GM10248 (cell line): ENCODE measurements at places on chromosomes 6 and 20.

DNA sequence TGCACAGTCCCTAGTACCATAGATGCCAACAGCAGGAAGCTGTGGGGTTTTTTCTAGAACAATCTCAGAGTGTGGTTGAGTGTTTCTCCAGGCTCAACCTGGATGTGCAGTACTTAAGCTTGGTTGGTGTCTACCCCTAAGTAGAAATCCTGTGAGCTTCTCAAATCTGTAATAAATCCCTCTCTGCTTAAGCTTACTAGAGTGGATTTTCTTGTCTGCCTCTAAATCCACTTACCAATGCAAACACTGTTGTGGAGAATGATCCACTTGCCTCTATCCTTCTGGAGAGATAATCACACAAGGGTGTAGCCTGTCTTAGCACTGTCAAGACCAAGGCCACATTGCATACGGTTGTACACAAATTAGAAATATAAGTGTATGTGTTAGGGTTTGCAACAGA lies 43.3 kb upstream of the CLIC5 start:
- no peak for DNase-seq

- DNase-seq: no peak
These were observed 941.4 kb upstream of the MAN1A1 start for GRCh38 chr6:120290964-120291363.

DNA sequence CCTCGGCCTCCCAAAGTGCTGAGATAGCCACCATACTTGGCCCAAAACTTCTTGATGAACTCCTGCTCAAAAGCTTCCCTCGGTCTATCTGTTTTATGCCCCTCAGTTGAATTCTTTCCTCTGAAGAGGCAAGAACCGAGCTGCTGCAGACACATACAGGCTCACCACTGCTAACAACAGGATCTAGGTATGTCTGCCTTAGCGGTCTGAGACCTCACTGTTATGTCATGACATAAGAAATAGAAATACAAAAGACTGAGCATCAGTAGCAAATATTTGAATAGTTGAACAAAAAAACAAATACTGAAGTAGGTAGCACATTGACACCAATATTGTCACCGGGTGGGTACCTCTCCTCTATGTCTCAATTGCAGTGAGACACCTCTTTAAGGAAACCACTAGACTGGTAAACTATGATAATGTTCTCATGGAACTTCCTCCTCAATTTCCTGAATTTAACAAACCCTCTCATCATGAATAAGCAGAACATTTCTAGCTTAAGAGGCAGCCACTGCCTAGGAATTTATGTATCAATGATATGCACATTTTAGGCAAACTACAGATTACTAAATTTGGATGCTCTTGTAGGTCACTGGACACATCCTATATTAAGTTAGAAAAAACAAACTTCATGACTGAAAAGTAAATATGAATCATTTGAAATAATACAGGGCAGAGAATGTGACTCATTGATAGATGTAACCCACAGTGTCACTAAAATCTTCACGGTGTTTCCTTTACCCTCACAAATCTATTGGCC lies 9.4 kb upstream of the STXBP5 start:
- DNase-seq: no peak

DNA sequence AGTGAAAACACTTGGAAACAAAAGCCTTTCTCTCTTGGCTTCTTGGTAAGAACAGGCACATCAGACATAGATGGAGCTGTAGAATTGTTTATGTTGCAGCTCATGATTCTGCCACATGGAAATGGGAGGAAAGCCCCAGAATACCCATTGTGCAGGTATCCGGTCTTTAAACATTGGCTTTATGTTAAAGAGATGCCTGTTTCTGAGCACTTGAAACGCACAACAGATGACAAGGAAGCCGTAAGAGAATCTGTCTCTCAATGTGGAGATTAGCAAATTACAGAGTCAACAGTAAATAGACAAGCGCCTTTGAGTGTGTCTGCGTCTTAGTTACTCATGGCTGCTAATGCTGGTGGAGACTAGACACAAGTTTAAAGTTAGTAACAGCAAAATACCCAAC lies 10.5 kb downstream of the TNFAIP3 start:
- no peak for DNase-seq

- no peak for DNase-seq
These were observed 317.6 kb downstream of the HDGFL1 start for GRCh38 chr6:22886650-22887581.

DNA sequence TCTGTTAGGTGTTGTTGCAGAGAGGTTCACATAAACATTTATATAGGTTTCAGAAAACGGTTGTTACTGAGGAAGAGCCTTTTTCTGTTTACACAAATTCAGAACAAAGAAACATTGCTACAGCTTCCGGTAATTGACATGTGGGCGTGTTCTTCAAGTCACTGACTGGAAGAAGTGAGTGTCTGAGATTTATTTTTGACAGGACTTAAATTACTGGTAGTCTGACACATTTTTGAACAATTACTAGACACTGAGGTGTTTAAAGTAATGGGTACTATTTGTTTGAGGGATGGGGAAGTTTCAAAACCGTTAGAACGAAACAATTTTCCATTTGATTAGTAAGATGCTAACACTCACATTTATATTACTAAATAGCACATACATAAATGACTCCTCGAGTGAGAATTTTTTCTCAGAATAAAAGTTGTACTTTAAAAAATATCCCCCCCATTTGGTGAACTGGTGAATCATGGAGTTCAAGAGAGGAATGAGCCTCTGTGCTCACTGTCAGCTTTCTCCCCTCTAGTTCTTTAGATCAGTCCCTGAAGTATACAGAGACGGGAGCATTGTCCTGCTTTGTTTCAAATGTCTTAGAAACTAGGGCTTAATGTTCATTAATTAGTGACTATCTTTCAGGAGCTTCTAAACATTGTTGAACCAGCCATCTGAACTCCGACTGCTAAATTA lies 98.7 kb downstream of the TSHZ2 start:
- DNase-seq: no peak

DNA sequence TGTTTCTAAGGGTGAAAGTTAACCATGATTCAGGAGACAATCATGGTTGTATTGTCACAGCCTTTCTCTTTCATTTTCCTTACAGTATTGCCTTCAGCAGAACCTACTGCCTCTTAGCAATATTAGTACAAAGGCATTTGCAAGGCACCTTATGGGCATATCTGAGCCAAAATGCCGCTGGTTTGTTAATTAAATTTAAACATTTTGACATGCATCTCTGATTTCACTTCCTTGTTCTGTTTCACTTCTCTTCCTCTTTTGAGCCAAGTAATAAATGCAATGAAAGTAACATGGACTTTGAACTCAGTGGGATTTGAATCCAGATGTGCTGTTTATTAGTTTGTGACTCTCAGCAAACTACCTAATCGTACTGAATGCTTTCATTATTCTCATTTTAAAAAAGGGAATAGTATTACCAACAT lies 467.4 kb upstream of the CITED2 start:
- peak; percentile 34 for DNase-seq

DNA sequence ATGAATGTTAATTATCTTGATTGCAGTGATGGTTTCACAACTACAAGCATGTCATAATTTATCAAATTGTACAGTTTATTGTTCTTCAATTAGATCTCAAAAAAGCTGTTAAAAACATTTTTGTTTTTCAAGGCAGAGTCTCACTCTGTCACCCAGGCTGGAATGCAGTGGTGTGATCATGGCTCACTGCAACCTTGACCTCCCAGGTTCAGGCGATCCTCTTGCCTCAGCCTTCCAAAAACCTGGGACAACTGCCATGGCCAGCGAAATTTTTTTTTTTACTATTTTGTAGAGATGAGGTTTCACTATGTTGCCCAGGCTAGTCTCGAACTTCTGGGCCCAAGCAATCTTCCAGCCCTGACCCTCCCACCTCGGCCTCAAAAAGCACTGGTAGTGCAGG lies 286.1 kb downstream of the RNGTT start:
- no peak for DNase-seq

- DNase-seq: no peak
These were observed 290.1 kb downstream of the BMP2 start for GRCh38 chr20:7057611-7058010.

DNA sequence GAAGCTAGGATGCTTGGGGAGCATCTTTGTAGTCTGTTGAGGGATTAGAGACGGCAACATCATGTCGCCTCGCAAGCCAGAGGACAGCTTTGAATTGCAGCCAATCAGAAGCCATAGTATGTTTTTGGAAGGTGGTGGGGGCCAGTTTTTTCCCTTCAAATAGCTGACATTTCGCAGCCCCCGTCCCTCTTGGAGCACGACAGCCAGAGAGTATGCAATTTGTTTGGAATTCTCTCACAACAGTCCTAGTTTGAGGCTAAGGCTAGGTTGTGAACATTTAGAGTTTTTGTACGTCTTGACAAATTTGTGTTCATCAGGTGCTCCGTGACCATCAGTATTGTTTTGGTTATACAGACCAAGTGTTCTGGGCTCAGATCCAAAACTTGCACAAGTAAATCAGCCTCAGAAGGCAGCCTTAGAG lies 83.3 kb downstream of the PLCB1 start:
- no peak for DNase-seq

DNA sequence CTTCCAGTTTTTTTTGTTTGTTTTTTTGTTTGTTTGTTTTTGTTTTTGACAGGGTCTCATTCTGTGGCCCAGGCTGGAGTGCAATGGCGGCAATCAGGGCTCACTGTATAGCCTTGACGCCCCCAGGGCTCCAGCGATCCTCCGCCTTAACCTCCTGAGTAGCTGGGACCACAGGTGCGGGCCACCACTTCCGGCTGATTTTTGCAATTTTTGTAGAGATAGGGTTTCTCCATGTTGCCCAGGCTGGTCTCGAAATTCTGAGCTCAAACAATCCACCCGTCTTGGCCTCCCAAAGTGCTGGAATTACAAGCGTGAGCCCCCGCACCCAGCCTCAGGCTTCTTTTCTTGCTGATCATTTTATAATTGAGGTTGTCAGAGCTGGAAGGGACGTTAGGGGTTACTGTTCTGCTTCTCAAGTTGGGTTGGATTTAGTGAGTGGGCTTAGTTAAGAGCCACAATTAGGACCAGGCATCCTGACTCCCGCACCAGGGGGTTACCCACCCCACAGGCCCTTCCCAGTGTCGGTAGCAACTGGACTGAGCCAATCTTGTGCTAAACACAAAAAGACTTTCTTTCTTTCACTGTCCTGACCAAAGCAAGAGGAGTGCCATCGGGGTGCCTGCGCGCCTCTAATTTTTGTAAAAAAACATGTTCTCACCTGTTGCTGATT lies 13.1 kb upstream of the ZSCAN9 start:
- DNase-seq: peak; percentile 27

DNA sequence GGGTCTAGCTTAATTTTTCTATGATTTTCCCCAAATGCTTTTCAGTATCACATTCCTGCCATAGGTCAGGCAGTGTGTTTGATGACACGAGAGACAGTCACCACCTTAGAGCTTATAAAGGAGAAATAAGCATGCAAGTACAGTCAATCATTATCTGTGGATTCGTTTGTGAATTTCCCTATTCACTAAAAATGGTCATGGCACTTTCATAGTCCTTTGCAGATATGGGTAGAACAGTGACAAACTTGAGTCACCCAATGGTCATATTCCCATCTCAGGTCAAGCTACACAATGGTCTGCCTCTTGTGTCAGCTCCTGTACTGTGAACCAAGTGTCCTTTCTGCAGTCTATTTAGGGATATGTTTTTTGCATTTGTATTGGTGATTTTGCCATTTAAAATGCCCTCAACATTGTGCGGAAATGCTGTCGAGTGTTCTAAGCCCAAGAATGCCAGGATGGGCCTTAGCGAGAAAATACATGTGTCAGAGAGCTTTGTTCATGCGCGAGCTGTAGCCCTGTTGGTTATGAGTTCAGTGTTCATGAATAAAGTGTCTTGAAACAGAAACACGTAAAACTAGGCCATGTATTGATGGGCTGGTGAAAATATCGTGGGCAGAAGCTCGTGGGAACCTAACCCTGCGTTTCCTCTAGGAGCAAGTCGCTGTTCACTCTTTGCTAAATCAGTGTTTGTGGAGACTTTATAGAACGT lies 19.8 kb downstream of the SUMO4 start:
- no peak for DNase-seq

DNA sequence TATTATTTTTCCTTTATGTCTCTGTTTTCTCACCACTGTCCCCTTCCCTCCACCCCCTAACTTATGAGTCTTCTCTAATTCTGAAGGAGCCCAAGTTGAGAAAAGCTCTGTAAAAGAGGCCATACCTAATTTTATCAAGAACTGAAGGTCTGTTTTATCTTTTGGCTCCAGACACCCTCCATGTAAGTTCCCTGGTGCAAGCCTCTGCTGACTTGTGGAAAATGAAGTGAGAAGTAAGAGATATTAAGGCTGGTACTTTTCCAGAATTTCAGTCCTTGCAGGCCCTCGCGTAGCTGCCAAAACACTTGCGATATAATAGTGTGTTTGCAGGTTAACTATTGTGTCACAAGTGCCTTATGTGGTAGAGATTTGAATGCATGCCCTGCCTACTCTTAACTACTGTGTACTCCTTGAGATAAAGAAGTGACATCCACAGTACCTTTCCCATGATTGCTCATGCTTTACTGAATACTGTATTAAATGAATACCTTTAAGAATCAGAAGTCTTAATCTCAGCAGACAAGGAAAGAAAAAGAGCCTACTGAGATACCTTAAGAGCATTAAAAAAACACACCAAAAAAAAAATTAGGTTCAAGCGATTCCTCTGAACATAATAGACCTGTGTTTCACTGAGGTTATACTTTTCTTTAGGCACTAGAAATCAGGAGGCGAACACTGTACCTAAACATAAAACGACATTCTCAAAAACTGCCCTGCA lies 143.6 kb upstream of the ZNF184 start:
- no peak for DNase-seq

GRCh38 chr6:1970151-1970561 lies 275.2 kb downstream of the GMDS start:
- DNase-seq: no peak

- DNase-seq: no peak
These were observed 36.8 kb upstream of the SMIM29 start for GRCh38 chr6:34285448-34286164.

DNA sequence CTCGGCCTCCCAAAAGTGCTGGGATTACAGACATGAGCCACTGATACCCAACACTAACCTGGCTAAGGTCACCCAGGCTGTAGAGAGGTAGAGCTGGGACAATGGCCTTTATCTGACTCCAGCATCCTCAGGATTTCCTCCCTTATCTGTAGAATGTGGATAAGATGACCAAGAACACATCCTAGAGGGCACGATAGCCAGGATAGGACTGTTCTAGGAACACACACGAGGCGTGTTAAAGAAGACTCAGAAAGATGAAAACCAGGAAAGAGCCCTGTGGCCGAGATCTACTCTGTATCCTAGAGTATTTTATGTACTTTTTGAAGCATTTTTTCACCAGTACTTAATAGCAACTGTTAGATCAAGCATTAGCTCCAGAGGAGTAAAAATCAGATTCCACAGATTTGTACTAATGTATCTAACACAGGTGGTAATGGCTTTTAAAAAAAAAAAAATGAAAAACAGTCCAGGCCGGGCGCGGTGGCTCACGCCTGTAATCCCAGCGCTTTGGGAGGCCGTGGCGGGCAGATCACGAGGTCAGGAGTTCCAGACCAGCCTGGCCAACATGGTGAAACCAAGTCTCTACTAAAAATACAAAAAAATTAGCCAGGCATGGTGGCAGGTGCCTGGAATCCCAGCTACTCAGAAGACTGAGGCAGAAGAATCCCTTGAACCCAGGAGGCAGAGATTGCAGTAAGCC lies 17.3 kb downstream of the PPP1R10 start:
- no peak for DNase-seq
